ENCODE measurements at places on chromosomes 2 and 18.

DNA sequence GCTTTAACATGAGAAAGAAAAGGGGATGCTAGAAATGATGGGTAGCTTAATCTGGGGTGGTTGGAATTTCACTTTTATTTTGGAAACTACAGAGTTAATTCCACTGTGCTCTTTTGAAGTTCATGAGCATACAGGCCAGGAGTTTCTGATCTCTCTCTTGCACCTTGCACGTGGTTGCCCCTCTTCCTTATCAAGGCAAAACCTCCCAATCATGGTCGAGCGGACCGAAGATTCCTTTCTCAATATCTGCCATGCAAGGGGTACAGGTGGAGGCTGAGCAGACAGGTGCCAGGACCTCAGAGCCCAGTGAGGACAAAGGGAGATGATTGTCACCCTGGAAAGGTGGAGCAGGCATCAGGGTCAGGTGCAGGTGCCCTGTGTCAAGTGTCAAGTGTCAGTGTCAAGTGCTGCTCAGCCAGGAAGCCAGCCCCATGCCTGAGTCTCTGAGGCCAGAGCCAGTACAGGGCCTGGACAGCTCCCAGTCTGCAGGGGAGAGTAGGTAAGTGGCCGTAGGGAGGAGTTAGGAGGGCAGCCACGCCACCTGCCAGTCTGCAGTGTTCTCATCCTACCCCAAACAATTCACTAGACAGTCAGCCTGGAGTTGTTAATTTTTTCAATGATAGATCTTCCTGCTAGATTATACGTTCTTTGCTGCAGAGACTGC lies 42.2 kb downstream of the LPIN1 start:
- no peak for DNase-seq

- DNase-seq, result no peak
These were observed 11.8 kb downstream of the ARHGAP15 start for GRCh38 chr2:143140864-143141661.

DNA sequence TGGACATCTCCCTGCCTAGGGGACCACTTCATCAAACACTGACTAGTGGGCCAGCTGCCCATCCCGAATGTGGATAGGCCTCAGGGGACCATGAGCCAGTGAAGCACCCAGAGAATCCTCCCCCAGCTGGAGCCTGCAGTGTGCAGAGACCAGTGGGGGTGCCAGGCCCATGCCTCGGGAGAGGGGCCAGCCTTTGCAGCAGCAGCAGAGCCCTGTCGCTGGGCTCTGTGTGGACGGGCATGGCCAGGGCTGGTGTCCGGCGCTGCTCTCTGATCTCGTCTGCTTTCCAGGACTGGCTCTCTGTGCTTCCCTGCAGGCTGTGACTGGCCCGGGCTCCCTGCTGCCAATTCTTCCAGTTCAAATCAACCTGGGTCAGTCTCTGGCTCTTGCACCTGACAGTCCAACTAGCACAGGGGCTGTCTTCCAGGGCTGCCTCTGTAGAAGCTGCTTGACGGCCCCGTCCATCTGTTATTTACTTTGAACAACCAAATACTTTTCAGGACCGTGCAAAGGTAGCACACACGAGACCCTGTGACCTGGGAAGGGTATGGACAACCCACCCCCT lies 11.4 kb downstream of the KCNIP3 start:
- DNase-seq, result no peak

- DNase-seq, result peak; percentile 99
These were observed at the start of gene NIFK for GRCh38 chr2:121736462-121737336. Gene NIFK (minus strand): TSS chr2:121736875. CDS start chr2:121736850, 25 bp downstream.

DNA sequence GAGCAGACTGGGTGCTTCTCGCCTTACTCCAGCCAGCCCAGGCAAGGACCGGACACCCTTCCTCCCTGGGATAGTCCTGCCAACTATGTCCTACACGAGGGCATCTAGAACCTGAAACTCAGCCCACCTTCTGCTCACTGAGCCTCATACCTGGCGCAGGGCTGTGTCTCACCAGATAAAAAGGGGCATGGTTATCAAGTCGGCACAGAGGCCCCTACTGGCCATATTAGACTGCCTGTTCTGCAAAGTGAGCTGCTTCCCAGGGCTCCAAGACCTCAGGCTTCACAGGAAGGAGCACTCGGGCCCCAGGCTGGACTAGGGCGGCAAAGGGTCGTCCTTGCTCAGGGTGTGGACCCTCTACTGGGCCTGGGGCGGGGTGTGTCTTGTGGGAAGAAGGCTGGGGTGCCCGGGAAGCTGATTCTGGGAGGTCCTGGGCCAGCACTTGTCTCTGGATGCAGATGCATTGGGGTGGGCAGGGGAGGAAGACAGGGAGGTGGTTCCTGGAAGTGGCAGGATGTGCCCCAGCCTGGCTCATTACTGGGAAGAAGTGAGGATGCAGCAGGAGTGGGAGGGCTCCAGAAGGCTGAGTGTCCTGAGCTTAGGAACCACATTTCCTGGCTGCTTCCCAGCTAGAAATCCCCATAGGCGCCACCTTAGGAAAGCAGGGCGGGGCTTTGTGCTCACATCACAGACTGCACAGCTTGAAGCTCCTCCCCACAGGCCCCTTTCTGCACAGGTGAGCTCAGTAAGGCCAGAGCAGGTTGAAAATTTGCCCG lies 19.6 kb downstream of the EHD3 start:
- no peak for DNase-seq

Data from stimulated activated naive CD8-positive, alpha-beta T cell treated with anti-CD3 and anti-CD28 coated beads, Interleukin-15, amount 100 ng/mL, for 72 hours (primary cell).